ENCODE measurements at places on chromosomes 11 and 22.

GRCh38 chr11:95135155-95135554 lies 45.5 kb downstream of the ENDOD1 start:
- DNase-seq = peak; percentile 63

DNA sequence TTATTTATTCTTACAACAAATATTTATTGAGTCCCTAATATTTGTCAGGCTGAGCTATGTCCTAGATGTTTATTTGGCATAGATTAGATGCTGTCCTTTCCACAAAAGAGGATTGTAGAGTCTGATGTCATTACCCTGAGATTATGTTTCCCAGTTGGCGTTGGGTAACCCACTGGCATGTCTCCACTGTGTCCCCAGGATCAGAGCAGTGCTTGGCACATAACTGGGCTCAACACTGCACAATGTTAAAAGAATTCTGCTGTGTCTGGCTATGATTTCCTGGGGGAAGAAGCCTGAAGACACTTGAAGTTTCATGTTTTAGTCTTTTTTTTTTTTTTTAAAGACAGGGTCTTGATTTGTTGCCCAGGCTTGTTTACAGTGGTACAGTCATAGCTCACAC lies 4.0 kb downstream of the RCN1 start:
- DNase-seq = no peak

GRCh38 chr22:33577862-33578411 lies 342.3 kb downstream of the LARGE1 start:
- no peak for DNase-seq

- peak; percentile 23 for DNase-seq
Measured at GRCh38 chr11:18374956-18375355, 19.4 kb upstream of the LDHA start.

DNA sequence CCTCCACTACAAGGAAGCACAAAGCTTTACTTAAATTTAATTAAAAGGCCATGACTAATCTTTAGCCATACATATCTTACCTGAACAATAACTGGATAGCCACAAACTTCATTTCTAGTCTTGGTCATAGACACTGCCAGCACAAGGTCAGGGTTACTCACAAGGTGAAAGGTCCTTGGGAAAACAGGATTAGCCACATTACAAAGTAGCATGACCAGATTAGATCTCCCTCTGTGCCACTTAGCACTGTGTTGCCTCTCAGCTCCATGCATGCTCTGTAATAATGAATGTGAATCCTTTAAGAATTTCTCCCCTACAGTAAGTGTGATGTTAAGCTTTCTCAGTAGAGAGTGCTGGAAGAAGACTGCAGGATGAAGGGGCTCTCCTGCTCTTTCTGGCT lies 325.1 kb upstream of the MPPED2 start:
- DNase-seq = peak; percentile 41

GRCh38 chr22:47196881-47197772 lies 434.7 kb downstream of the TBC1D22A start:
- no peak for DNase-seq

DNA sequence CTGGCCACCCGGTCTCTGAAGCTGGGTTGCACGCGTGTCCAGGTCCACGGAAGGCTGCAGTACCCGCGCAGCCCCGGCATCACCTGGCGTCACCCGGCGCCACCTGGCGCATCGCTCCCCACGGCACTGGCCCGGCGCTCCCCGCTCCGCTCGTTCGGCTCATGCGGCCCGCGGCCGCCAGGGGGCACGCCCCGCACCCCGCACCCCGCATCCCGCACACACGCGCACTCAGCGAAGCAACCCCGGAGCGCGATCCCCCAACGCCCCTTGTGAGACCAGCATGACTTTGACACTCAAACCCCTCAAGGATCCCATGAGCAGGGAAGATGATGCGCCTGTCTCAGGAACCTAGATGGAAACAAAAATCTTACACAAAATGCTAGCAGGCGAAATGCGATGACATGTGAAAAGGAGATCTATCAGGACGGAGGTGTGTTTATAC lies 11.9 kb downstream of the B3GNT6 start:
- DNase-seq = peak; percentile 88

- no peak for DNase-seq
Measured at GRCh38 chr11:3189196-3189843, 24.2 kb upstream of the OSBPL5 start.

- no peak for DNase-seq
Measured at GRCh38 chr11:73518195-73518594, 79.7 kb downstream of the FAM168A start.

DNA sequence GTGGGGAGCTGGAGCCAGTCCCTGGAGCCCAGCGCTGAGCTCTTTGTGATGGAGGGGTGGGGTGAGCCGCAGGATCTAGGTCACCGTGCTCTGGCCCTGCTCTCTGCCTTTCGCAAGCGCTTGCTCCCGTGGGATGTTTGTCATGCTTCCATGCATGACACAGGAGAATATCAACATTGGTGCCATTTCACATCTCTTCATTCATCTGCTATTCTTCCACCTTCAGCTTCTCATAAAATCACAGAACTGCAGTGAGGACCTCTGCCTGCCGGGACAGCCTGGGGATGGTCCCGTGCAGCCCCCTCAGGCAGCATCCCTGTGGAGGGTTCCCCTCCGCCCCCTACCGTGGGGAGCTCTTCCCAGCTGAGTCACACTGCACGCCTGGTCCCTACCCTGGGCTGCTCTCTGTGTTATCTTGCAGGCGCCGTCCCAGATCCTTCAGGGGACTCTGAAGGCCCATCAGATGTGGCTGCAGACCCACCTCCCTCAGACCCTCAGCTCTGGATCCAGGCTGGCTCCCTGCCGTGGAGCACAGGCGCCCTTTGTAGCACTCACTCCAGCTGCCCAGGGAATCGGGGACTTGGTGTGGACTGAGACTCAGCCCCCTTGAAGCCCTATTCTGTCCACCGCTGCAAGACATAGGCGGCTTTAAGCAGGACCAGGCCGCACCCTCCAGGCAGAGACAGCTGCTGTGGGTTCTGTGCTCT lies 5.1 kb upstream of the SEPTIN5 start:
- no peak for DNase-seq

Data from NCI-H69 (cell line).